Right ventricle myocardium superior (tissue), 1 donor: ENCODE measurements at places on chromosomes 11 and 22.

GRCh38 chr11:121437686-121438078 lies 14.4 kb upstream of the SORL1 start:
- DNase-seq = no peak

- DNase-seq = no peak
Observed at GRCh38 chr22:18005201-18005926, 19.0 kb downstream of the MICAL3 start.

DNA sequence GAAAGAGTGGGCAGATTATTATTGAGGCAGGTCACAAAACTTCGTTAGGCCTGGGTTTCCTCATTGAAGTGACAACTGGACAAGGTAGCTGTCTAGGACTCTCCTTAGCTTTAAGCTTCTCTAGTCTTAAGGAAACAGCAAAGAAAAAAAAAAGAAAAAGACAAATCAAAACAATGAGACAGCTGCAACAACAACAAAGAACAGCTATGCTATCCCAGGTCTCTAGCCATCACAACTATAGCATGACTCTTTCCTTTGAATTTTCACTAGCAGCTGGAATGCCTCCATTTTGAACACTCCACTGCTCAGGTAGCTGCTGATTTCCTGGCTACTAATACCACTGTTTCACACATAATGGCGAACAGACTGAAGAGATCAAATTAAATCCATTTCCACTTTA lies 302.4 kb upstream of the SORL1-AS1 start:
- DNase-seq = no peak

- no peak for DNase-seq
Observed at GRCh38 chr11:1106387-1106786, 31.7 kb downstream of the MUC2 start.

DNA sequence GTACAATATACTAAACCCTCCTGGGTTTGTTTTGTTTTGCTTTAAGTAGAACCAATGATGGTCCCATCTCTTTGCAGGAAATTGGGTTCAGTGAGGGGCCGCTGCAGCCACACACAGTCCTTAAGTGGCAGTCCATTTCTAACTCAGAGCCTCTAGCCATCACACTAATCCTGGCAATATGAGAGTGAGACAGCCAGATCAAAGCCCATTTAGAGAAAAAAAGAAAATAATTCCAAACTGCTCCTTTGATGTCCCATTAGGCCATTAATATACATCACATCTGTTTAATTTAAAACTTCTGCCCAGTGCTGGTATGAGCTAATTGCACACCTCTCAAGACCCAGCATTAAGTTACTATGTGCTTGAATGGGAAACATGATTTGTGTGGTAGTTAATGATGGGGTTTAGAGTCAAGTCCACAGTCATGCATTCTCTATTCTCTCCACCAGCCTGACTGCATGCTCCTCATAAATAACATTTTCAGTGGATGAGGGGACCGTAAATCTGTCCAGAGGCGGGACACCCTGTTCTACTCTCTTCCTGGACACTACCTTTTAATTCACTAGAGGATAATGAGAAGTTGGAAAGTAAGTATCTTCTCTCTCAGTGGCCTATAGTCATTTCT lies 53.8 kb upstream of the BIRC3 start:
- no peak for DNase-seq
